ENCODE measurements at places on chromosomes 3 and 15.

GRCh38 chr3:31067004-31067403, 172.5 kb upstream of the GADL1 start:
- DNase-seq = no peak

DNA sequence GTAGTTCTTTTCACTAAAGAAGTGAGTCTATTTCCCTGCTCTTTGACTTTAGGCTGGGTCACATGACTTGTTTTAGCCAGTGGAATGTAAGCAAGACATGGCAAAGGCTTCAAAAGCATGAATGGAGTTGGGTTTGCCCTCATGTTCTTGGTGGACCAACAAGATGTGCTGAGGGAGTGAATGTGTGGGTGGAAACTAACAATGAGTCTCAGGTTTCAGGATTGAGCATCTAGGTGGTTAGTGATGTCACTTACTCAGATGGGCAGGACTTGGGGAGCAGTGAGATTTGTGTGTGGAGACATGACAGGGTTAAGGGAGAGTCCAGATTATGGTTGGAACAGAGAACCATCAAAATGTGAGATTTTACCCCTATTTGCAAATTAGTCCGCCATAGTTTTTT, 181.4 kb upstream of the UBE2E1 start:
- DNase-seq = no peak

DNA sequence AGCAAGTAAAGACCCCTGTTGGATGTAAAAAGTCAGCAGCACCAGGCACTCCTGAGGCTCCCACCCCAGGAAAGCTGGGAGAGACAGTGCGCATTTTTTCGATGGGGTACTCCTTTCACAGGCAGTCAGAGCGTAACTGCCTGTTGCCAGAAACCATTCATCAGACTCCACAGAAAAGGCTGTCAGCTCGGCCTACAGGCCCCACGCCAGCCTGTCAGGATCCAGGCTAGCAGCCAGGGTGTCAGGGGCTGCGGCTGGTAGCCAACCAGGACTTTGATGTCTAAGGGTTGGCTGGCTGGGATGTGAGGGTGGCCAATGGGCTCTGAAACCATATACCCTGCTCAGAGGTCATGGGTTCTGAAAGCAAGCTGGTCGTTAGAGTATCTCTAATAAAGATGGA, 164.5 kb downstream of the WNT5A start:
- DNase-seq = no peak

- DNase-seq = no peak
These were observed 81.3 kb downstream of the DGKG start for GRCh38 chr3:186280737-186281136.

DNA sequence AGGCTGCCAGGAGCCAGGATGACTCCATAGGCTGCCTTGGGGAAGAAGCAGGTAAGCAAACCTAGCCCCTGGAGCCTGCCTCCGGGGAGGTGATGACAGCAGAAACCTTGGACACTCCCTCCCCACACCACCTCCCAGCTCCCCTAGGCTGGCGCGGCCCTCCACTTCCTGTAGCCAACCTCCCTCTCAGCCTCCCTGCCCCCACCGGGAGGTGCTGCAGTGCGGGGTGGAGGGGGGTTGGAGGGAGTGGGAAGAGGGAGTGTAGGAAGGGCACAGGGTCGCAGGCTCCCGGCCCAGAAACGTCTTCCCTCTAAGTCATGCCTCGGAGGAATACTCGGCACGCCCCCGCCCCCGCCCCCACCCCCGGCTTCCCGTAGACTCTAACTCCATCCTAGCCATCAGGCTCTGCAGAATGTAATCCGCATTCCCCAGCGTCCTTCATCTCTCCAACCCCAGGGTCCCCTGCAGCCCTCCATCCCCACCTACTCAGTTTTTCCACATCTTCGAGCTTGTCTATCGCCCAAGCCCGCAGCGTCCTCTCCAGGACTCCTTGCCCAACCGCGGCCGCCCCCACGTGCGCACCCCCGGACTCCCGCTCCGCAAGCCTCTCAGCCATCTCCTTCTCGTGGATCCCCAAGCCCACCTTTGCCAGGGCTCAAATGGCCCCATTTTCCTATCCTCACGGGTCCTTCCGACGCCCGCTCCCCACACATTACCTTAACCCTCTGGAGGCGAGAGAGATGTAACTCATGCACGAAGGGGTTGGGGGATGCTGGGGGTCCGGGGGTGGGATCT, 528 bp downstream of the LPCAT4 start:
- peak; percentile 68 for DNase-seq

GRCh38 chr3:46438831-46439230, 25.9 kb downstream of the LTF start:
- no peak for DNase-seq

DNA sequence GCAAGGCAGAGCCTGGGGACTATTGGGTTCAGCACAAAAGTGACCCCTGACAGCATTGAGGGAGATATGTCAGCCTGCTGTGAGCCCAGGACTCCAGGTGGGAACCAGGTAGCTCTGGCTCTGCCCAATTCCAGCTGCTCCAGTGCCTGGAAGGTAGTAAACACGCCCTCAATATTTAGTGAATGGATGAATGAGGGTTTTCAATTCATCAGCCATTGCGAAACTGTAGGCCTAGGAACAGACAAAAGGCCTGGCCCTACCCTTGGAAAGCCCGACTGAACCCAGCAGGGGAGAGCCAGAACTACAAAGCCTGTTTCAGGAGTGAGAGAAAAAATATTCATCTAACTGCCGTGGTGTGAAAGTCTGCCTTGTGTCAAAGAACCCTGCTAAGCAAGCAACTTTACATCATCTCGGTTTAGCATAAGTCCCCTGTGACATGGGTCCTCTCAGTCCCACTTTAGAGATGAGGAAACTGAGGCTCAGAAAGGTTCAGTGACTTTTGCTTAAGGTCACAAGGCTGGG, 8.1 kb upstream of the CSK start:
- no peak for DNase-seq

DNA sequence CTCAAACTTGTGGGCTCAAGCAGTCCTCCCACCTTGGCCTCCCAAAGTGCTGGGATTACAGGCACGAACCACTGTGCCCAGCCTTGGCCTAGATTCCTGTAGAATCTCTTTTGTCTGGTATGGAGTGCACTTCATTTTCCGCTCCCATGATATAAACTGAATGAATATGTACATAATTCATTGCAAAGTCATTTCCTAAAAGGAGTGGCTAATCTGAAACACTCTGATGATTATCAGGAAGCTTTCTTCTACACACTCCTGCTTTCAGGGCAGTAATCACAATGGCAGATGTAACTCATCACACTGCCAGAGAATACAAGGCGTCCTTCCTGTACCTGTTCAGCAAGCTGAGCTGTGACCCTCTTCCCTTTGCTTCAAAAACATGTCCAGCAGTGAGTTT, 28.6 kb downstream of the RLBP1 start:
- DNase-seq = no peak

- DNase-seq = no peak
These were observed 150.7 kb upstream of the MEF2A start for GRCh38 chr15:99414755-99415731.

- DNase-seq = no peak
These were observed 85.2 kb upstream of the POMGNT2 start for GRCh38 chr3:43191116-43191515.

- DNase-seq = no peak
These were observed 229.9 kb upstream of the SUCLG2 start for GRCh38 chr3:67884345-67884744.

- DNase-seq = peak; percentile 83
These were observed 101.5 kb downstream of the FBLN2 start for GRCh38 chr3:13650210-13651056.

DNA sequence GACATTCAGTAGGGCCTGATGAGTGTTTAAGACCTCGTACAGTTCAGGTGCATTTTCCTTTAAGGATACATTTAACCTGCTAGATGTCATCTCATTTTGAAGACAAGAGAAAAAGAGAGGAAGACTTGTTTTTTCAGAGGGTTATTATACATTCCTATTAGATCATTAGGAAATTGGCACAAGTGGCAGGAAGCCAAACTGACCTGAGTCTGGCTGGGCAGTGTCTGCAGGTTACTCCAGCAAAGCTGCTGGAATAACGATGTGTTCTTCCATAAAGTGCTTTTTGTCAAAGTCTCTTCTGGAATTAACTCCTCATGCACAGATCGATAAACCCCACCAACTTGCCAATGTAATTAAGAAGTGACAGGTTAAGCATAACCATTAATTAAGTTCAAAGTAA, 396.4 kb upstream of the TPRG1 start:
- no peak for DNase-seq

DNA sequence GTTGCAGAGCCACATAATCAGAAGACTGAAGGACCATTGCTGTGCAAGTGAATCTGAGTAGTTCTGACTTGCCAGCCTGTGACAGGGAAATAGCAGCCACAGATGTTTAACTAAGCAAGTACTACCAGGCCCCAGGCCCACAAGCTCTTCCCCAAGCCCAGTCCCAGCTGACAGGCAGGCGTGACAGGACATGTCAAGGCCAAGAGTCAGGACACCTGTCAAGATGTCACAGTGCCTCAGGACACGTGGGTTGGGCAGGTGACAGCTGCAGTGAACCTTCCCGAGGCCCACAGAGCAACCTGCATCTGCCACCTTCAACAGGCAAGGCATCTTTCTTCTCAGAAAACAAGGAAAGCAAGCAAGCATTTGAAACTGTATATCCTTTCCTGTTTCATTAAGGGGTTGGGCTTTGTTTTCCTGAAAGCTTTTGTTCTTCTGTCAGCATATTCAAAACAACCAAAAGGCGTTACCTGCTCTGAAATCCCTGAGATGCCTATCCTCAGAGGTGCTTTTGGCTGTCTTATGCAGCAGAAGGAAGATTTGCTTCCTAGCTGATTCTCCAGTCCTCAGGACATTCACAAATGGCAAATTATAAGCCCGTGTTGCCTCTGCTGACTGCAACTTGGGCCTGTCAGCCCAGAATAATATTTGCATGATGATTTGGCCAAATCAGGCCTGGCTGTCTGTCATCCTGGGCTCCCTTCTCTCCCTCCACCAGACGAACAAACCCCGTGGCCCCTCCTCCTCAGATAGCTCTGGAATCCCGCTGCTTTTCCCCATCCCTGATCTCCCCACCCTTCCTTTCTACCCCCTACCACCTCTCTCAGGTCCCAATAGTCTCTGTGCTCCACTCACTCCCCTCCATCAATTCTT, 171.8 kb upstream of the WNT5A start:
- no peak for DNase-seq

DNA sequence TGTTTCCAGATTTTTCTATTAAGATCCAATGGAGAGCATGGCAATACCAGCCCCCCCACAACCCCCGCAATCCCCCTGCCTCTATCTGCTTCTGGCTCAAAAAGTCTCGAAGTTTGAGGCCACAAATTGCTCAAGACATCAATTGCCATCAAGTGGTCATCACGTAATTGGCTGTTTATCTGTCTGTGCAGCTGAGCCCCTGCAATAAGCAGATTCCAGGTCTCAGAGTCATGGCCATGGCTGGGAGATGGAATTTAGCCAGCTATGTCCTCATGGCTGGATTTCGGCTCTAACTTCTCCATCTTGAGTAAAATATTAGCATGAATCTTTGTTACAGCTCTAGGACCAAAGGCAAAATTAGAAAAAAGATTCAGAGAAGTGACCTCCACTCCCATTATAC, 22.7 kb downstream of the SSUH2 start:
- DNase-seq = no peak

DNA sequence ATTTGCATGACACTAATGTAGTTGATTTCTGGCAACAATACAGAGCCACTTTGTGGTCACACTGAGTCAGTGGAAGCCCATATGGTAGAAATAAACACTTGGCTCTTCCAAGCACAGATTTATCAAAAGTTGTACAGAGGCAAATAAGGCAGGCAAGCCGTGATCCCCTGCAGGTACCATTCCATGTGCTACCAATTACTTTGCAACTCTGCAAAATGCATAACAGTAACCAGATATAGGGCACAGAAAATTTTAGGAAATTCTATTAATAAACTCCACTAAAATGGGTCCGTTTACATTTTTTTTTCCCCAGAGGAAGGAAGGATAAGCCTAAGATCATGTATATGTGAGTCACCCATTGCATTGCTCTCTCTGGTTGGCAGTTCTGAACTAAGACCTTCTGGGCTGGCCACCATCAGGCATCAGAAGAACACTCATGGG, 103.1 kb upstream of the PTX3 start:
- no peak for DNase-seq

DNA sequence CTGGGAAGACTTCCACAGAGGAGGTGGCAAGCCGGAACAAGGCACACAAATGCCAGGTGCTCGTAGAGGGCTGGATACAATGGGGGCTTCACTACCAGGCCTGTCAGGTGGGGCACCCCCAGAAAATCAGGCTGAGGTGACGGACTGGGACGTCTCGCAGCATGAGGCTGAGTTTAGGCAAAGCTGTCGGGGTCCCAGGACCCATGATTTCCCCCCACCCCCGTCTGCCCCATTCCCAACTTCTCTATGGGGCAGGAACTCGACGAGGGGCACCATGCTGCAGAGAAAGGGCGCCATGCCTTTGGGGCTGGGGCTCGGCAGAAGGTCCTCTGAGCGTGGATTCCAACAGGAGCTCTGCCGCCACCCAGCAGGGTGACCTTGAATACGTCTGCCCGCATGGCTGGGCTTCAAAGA, 65.7 kb upstream of the HES1 start:
- no peak for DNase-seq

GRCh38 chr15:52415628-52416027, 113.1 kb downstream of the MYO5A start:
- no peak for DNase-seq

GRCh38 chr15:41853831-41854230, 15.2 kb downstream of the PLA2G4B start:
- no peak for DNase-seq

Measured in activated CD4-positive, alpha-beta T cell treated with anti-CD3 and anti-CD28 coated beads for 48 hours (primary cell).